ENCODE measurements at places on chromosomes 5 and 9. TPM values are rescaled to one million over a fixed set of nuclear protein-coding genes. Genes with fewer than 3 reads are reported as not detected.

DNA sequence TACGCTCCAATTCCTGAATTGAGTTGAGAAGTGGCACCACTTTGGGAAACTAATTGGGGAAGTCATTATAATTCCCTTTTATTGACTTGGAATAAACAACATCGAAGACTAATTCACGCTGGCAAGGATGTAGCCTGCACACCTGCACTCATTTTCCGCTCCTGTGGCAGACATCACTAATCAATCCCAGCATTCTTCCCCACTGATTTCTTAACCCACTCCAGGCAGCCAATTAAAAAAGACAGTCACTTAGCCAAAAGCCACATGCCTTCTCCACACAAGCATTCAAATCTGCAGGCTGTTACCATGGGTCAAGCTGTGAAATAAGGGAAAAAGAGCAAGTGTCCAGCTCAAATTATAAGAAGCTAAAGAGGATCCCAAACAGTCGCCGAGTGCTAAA, 68.2 kb upstream of the HRH2 start:
- DNase-seq: no peak

DNA sequence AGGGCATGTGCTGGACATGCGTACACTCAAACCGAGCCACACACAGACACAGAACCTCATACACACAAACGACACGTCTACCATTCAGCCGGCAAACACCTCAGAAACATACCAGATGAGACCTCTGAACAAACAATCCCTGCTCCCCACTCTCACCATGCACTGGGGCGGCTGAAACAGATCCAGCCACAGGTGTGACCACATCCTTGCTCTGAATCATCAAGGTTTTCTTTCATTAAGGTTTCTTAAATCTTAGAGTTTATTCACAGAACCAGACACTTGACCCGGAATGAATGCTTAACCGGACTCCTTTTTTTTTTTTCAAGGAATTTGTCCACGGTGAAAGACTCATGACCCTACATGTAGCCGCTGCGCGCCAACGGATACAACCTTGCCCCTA, 26.2 kb downstream of the TERT start:
- DNase-seq: no peak

GRCh38 chr9:87840134-87840533, 42.5 kb upstream of the SPATA31E1 start:
- no peak for DNase-seq

DNA sequence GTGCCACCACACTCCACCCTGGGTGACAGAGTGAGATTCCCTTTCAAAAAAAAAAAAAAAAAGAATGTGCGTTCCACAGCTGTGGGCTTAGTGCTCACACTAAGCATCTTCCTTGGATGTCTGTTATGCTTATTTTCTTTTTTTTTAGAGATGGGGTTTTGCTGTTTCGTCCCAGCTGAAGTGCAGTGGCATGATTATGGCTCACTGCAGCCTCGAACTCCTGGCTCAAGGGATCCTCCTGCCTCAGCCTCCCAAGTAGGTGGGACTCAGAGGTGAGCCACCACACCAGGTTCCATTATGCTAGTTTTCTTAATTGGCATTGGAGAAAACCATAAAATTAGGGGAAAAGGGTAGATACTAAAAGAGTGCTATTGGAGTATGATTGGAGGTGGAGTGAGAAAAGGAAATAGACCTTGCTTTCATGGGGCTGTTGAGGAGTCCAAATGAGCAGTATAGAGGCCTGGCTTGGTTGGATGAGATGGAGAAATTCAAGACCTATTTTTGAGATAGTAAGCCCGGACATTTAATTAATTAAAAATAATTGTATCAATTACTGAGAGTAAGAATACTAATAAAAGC, 978 bp upstream of the BRD3OS start:
- no peak for DNase-seq

DNA sequence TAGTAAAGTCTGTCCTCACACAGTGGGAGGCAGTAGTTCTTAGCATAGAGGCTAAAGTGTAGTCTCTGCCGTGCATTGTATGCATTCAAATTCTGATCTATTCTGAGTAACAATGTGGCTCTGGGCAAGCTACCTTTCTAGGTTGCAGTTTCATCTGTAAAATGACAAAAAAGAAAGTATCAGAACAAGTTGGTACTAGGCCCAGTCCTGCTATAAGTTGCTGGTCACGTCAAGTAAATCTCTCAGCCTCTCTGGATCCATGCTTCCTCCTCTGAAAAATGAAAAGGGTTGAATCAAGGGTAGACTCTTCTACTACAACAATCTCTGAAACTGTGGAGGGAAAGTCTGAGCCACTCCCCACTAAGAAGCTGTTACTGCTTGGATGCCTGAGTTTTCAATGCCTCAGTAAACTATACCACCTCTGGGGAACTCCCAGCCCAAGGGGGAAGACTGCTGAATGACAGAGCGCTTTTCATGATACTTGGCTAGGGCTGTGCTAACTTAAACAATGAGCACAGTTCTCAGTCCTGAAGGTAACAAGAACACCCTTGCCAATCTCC, 34.5 kb upstream of the SPARC start:
- DNase-seq: no peak

DNA sequence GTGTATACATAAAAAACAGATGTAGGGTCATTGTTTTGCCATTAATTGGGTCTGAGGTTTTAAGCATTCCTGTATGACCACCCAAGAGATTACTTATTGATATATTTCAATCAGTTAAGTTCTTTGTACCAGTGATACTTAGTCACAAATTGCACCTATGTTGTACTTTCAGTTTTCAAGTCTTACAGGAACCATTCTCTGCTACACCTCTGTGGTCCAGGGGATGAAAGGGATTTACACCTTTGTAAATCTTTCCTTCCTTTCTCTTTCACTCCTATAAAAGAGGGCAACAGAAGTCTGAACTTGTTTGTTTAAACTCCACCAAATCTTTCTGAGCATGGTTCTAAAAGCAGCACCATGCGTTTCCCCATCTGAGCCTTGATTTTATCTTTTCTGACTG, 86.1 kb downstream of the DEPDC1B start:
- no peak for DNase-seq

- no peak for DNase-seq
Measured at GRCh38 chr5:147479949-147480348, 29.9 kb downstream of the DPYSL3 start.

DNA sequence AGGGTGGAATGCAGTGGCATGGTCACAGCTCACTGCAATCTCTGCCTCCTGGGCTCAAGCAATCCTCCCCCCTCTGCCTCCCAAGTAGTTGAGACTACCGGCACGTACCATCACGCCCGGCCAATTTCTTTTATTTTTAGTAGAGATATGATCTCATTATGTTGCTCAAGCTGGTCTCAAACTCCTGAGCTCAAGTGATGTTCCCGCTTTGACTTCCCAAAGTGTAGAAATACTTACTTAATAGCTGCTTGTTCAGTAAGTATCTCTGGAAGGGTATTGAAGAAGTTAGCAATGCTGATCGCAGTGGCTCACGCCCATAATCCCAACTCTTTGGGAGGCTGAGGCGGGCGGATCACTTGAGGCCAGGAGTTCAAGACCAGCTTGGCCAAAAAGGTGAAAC, 35.7 kb upstream of the PLIN2 start:
- DNase-seq: no peak

DNA sequence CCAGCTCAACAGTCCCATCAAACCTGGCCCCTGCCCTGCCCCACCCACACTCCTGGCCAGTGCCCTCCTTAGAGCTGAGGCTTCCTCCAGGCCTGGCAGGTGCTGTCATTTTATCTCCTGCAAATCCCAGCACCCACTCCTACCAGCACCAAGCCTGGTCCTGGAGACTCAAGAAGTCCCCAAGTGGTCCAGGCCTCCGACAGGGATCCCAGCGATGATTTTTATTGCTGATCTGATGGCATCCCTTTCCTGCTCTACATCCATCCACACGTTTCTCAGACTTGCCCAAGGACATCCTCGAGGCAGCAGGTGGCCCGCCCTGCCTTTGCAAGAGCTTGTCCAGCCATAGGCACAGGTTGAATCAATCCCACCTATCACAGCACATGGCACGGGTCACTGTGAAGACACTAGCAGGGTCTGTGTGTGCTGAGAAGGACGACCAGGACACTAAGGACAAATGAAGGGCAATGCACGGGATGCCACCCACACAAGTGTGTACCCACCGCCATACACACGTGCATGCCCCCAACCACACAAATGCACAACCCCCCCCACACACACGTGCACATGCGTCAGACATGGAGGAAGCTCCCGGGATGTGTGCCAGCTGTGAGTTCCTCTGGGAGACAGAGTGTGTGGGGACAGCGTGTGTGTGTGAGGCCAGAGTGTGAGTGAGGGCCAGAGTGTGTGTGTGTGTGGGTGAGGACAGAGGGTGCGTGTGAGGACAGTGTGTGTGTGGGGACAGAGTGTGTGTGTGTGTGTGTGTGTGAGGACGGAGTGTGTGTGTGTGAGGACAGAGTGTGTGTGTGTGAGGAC, 62.4 kb upstream of the UBAC1 start:
- no peak for DNase-seq

GRCh38 chr5:177427211-177427822, 841 bp downstream of the GRK6 start:
- no peak for DNase-seq

GRCh38 chr5:40397976-40398375, 281.7 kb upstream of the PTGER4 start:
- DNase-seq: no peak

The FREM1 gene
- total RNA-seq: not detected

Data from T-helper 17 cell (primary cell).